Thoracic aorta (tissue), 2 donors: ENCODE measurements at places on chromosomes 12 and 14. TPM values are rescaled to one million over a fixed set of nuclear protein-coding genes. Genes with fewer than 3 reads are reported as not detected.

GRCh38 chr12:132754160-132754932 is 7.3 kb downstream of the ANKLE2 start:
- H3K36me3 ChIP-seq = peaks cover 55% of the 10 kb centered on the region
- DNase-seq = no peak

The NABP2 gene
- total RNA-seq = 8.7 TPM

DNA sequence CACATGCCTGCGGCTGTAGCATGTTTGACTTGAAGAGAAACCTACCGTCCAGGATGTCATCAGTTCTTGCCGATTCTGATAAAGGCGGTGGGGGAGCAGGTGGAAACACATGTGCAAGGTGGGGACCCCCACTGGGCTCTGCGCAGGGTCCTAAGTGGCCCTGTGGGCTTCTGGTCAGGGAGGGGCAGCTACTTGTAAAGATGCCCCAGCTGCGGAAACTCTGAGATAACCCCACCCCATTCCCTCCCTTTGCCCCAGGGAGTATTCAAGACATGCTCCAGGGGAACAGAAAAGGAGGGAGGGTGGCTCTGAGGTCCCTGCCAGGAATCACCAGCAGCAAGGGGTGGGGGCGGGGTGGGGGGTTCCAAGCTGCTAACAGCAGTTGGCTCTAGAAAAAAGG is 67.6 kb downstream of the PIWIL1 start:
- H3K27me3 ChIP-seq = no peaks in the 10 kb centered on the region
- no peak for DNase-seq
- no peak overlapping the region for H3K27ac ChIP-seq

GRCh38 chr14:88995437-88996198 is 171.2 kb downstream of the TTC8 start:
- H3K36me3 ChIP-seq = no peaks in the 10 kb centered on the region
- no peak overlapping the region for H3K4me3 ChIP-seq
- H3K27me3 ChIP-seq = no peaks in the 10 kb centered on the region
- DNase-seq = no peak
- no peak overlapping the region for H3K27ac ChIP-seq
